NCI-H1436 treated with DMSO at 0.1 percent for 48 hours (cell line): ENCODE measurements at places on chromosomes 3 and 15.
A peak's percentile ranks its signal among the peaks of the same experiment; 100 is the strongest.

- DNase-seq = no peak
Measured at GRCh38 chr3:73068419-73068818, 7.0 kb downstream of the EBLN2 start.

- DNase-seq = no peak
Measured at GRCh38 chr3:10224794-10225665, 23.2 kb upstream of the TATDN2 start.

- DNase-seq = no peak
Measured at GRCh38 chr3:172464306-172464705, 16.1 kb upstream of the GHSR start.

GRCh38 chr3:1848935-1849334 is 249.7 kb upstream of the CNTN4 start:
- no peak for DNase-seq

GRCh38 chr3:123871946-123872345 is 12.2 kb downstream of the MYLK start:
- DNase-seq = no peak

- peak; percentile 5 for DNase-seq
Measured at GRCh38 chr3:54853573-54854404, 74.1 kb downstream of the LRTM1 start.

GRCh38 chr3:35385271-35385670 is 254.1 kb upstream of the ARPP21 start:
- no peak for DNase-seq

DNA sequence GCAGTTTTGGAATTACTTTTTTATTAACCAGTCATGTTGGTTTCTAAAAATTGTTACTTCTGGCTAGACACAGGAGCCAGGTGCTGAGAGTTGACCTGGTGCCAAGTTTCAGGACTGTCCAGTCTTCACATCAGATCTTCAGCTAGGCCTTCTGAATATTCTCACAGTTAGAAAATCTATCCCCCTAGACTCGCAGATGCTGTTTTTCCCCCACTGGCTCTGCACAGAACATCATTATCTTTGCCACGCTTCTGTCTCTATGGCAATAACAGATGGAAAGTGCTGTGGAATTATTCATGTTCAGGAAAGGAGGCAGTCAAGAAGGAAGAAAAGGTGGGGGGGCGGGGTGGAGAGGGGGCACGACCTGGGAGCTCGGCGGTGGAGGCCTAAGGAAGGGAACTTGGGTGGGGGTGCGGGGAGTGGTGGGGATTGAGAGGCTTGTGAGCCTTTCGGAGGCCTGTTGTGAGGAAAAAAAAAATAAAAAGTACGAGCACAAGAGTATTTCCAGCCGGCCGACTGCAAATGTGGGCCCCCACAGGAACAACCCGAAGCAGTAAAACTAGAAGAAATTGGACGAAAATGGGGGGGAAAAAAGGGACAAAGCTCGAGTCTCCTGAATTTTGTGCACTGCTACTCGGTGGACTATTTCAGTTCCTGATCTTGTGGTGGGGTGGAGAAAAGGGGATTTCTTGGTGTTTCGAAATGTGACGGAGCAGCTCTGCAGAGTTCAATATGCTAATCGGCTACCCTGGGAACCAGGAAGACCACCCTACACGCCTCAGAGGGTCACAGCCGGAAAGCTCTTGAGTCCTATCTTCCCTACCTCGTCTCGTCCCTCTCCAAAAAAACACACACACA is 1.5 kb upstream of the SKIL start:
- DNase-seq = no peak

- no peak for DNase-seq
Measured at GRCh38 chr15:45129651-45130129, at the start of the genes DUOX1 and DUOXA1. Gene DUOX1 (plus strand): TSS chr15:45129994. CDS start chr15:45131967, 1,973 bp downstream. Gene DUOXA1 (minus strand): TSS chr15:45129879. CDS start chr15:45123014, 6,865 bp downstream.

GRCh38 chr15:39479911-39480310 is 101.0 kb upstream of the THBS1 start:
- no peak for DNase-seq

GRCh38 chr3:193960487-193961274 is 175.3 kb upstream of the HES1 start:
- no peak for DNase-seq

- no peak for DNase-seq
Measured at GRCh38 chr3:22263042-22263441, 512.0 kb upstream of the ZNF385D start.

- DNase-seq = no peak
Measured at GRCh38 chr15:93932164-93932776, 299.1 kb upstream of the MCTP2 start.

- DNase-seq = no peak
Measured at GRCh38 chr15:67834581-67835296, 5.1 kb downstream of the RNU6-1 start.

DNA sequence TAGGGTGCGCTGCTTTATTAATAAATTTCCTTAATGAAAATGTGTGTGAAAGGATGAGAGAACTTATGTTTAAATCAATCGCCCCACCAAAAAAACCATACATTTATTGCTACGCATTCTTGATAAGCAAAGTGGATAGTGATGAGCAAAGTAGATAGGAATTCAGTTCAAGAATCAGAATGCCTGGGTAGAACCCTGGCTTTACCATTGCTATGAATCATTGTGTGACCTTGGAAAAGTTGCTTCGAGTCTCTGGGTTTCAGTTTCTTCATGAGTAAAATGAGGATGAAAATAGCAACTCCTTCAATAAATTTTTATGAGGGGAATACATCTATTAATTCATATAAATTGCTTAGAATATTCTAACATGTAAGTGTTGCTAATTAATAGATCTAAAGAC is 2.6 kb upstream of the ALCAM start:
- no peak for DNase-seq

GRCh38 chr15:76035593-76035992 is 23.4 kb upstream of the NRG4 start:
- DNase-seq = no peak

DNA sequence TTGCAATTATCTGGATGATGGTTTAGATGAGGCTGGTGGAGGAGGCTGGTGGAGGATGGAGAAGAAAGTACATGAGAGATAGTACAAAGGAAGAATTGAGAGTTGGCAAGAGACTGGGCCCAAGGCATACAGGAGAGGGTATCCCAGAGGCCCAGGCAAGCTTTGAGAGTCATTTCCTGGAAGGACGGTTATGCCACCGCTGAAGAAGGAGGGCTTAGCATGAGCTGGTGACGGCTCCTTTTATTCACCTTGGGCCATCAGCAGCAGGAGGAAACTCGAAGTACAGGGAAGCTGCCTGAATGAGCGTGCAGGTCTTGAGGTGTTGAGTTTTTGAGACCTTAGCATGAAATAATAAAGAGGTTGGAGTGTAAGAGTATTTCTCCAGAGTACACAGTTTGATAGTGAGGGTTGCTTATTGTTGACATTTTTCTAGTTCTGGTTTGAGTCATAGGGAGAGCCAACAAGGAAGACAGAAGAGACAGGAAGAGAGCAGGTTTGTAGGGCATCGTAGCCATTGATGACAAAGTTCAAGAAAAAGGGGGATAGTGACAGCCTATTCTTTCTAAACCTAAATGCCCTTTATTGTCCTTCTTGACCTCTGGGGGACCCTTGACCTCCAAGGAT is 13.8 kb downstream of the THSD4 start:
- no peak for DNase-seq

DNA sequence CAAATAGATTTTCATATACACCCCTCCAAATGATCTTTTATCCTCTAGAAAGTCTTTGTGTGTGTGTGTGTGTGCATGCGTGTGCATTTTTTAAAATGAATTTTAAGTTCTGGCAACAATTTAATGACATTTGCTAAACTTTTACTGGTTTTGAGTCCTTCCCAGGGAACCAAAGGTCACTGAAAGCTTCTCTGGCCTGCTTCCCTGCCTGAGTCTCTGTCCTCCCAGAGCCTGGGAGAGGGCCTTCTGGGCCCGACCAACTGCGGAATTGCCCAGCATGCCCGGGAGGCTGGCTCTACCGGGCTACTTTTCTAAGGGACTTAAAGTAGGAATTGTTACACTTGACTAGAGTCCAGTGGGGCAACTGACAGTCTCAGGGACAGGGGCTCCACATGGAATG is 7.4 kb upstream of the RBPMS2 start:
- DNase-seq = no peak

DNA sequence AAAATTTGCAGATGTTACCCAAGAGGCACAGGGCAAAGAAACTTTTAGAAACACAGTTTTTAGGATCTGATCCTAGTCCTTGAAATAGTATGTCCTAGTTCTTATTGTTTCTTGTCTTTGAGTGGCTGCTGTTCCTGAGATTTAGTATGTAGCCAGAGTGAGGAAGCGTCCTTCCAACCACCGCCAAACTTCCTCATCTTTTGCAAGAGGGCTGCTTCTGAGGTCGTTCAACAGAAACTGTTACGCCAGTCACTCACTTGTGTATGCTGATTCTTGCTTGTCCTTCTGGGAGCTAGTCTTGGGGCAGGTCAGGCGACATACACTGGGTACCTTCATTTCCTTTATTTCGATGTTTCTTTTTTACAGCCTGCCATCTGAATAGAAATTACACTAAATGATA is 577.3 kb upstream of the ZNF717 start:
- DNase-seq = no peak

GRCh38 chr15:65101891-65102708 is 12.9 kb downstream of the UBAP1L start:
- DNase-seq = no peak
